ENCODE measurements at places on chromosomes 11 and 22.
A peak's percentile ranks its signal among the peaks of the same experiment; 100 is the strongest.

DNA sequence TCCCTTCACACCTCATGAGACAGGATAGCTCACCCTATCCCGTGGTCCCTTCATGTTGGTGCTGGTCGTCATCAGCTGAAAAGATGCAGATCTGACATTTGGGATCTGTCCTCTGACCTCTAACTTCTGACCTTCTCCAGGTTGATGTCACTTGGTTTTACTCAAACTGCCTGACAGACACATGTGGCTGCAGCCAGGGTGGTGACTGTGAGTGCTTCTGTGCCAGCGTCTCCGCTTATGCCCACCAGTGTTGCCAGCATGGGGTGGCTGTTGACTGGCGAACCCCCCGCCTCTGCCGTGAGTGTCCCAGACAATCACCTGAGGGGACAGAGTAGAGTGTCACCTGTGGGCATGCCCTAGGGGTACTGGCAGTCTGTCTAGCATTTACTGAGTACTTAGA lies 49.7 kb downstream of the OTOG start:
- no peak for DNase-seq

DNA sequence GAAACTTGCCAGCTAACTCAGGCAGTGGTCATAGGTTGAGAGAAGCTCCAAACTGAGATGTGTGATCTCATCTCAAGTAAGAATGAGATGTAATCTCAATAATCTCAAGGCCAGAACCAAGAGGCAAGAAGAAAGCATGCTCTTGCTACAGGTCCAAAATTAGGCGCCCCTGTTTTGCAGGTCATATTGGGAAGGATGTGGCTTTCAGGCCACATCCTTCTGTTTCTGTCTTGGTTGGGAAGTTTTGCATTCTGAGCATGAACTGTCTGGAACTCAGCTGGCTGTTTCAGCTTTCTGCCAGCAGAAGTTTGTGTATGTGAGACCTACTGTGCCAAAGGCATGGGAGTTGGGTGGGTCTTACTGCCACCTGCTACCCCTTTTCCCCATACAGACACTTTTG lies 67.5 kb upstream of the MS4A8 start:
- no peak for DNase-seq

DNA sequence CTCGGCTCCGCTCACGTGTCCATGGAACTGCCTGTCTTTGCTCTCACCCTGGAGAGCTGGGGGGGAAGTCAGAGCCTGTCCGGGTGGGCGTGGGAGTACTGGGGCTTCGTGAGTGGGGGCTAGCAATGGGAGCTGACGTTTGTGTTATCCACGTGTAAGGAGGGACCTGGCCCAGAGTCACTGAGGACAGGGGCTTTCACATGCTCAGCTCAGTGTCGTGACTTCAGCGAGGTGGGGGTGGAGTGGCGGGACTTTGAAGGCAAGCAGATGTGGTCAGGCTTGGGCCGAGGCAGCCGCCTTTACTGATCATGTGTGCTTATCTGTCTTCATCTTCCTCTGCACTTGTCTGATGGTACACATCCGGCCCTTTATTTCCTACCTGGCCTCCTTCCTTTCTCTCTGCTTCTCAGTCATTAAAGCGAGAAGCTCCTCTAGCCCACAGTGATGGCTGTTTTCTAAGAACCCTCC lies 113.1 kb upstream of the NNMT start:
- DNase-seq: no peak

- no peak for DNase-seq
Observed at GRCh38 chr11:71311928-71312510, 59.6 kb upstream of the SHANK2 start.

DNA sequence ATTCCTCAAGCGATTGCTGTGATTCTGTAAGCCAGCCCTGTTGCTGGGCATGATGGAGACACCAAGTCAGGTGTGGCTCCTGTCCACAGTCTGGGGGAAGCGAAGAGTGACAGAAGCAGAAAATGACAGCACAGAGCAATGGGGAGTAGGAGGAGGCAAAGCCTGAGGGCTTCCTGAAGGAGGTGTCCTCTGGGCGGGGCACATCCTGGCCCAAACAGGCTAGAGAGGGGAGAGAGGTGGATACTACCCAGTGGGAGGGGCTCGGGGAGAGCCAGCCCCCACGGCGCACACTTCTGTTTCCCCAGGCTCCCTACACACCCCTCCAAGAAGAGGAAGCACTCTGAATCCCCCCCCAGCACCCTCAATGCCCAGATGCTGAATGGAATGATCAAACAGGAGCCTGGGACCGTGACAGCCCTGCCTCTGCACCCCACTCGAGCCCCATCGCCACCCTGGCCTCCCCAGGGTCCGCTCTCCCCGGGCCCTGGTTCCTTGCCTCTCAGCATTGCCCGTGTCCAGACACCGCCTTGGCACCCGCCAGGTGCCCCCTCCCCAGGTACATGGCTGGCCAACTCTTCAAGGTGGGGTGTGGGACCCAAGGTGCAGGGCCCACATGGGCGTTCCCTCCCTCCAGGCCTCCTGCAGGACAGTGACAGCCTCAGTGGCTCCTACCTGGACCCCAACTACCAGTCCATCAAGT lies 18.9 kb downstream of the MYRF start:
- DNase-seq: no peak

DNA sequence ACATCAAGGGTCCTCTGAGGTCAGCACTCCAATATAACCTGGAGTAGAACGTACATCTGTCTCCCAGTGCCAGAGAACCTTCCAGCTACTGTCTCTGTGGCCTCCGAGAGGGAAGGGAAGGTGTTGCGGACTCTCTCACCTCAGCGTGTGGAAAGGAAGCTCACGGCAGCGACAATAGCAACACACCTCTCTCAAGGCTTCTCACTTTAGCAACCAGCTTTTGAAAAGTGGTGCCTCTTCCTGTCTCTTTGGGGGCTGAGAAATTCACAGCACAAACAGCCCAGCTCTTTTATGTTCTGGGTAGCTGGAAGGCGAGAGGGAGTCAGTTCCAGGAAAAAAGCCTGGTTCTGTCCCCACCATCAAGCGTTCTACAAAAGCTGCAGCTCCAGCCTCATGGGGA lies 156.9 kb upstream of the TBCEL start:
- no peak for DNase-seq

DNA sequence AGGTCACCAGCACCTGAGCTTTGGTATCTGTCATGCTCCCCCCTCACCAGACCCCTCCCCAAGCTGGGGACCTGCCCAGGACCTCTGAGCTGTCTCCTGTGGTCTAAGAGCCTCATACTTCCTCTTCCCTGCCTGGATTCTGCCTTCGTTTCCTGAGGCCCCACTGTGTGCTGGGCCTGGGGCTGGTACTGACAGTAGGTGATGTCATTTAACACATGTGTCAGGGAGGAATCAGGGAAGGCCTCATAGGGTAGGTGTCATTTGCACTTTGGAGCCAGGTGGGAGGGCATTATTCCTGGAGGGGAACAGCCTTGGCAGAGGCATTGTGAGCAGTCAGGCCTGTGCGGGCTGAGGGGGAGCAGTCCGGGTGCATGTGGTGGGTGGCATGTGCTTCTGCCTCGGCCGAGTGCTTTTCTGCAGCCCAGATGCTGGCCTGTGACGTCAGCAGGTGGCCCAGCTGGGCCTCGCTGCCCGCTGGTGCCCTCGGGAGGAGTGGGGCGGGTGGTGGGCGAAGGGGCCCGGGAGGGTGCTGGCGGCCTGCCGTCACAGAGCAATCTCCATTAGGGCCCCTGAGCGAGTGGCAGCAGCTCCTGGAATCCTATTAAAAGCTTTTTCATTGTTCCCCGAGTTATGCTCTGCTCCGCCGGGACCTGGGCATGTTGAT lies 9.1 kb downstream of the FLRT1 start:
- DNase-seq: no peak

DNA sequence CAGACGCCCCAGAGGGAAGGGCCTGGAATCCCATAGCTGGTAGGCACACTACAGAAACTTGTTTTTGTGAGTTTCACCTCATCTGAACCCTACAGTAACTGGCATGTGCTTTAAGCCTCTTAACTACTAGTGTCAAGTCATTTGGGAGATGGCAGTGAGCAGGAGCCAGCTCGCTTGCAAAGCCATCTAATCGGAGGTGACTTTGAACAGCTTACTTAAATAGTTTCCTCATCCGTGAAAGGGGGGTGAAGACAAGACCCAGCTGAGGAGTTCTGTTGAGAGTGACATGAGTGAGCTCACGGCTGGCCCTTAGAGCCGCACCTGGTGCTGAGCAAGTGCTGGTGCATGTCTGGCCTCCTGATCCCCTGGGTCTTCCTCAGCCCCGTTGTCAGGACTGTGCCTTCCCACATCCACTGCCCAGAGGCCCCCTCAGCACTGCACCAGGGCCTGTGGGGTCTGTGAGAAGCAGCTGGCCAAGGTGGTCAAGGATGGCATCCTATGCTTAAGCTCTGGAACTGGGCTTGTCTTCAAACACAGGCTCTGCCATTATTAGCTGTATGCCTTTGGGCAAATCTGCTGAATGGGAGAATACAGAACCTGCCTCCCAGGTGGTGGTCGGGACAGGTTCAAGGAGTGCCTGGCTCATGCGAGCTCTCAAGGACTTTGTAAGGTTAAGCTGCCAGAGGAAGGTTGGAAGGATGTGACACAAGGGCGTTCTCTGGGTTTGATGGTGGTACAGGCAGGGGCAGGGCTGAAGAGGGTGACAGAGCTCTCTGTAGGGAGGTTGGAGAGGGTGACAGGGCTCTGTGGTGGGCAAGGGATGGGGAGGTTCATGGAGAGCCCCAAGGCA lies 27.3 kb downstream of the INCENP start:
- DNase-seq: no peak

DNA sequence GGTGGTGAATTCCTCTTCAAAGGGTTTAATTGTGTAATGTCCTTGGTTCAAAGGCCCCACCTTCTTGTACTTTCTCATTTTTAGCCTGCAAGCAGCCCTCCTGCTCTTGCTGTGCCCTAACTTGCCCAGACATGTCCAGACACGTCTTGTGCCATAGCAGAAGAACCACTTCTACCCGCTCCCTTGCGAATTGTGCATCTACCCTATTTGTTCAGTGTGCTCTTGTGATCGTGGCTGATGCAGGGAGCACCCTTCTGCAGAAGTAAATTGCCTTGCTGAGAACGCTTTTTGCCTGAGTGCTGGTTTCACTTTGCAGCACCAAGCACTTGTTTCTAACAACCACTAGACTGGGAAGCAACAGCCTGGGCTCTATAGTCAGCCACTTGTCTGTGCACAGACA lies 249.4 kb downstream of the SBF2 start:
- no peak for DNase-seq

- DNase-seq: no peak
Observed at GRCh38 chr22:39490135-39490798, 11.8 kb upstream of the MIEF1 start.

DNA sequence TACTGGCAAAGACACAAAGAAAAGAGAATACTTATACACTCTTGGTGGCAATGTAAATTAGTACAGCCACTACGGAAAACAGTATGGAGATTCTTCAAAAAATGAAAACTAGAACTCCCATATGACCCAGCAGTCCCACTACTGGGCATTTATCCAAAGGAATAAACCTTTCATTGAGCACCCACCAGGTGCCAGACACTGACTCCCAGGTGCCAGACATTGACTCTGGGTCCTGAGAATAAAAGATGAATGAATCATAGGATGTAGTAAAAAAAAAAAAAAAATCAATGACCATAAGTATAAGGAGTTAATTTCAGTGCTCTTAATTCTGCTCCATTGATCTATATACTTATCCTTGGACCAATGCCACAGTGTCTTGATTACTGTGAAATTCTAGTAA lies 28.2 kb downstream of the HEPHL1 start:
- no peak for DNase-seq

DNA sequence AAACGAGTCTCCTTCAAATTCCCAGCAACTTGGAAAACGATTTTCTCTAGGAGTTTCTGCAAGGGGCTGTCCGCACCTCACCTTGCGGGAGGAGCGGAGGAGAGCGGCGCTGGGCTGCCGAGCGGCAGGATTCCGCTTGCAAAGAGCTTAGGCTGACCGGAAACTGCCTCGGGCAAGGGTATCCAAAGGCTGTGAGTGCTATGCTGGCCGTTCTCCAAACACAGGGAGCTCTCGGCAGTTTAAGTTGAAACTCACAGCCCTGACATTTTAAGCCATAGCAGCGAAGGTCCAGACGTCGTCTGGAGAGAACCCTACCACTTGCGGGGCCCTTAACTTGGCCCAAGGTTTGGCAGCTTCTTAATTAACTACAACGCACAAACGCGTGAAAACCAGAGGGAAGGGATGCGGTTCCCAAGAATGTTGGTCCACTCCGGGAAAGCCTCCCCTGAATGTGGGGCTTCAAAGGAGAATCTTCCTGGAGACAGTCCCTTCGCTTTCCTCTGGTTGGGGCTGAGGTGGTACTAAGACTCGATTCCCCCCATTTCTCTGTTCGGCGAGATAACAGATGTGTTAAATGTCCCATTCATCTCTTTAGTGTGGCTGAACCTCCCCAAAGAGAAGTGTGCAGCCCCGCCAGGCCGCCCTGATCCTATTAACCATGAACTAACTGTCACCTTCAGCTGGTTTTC lies 1.1 kb upstream of the DBX1 start:
- DNase-seq: no peak

- peak; percentile 27 for DNase-seq
Observed at GRCh38 chr11:18721561-18722292, 4.3 kb downstream of the IGSF22 start.

DNA sequence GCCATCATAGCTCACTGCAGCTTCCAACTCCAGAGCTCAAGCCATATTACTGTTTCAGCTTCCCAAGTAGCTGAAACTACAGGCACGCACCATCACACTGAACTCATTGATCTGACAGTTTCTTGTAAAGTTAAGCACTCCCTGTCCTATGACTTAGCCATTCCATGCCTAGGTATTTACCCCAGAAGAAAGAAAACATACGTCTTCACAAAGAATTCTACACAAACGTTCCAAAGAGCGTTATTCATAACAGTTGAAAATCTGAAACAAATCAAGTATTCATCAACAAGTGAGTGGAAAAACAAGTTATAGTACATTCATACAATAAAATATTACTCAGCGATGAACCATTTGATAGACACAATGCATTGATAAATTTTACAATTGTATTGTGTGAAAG lies 7.8 kb upstream of the NLRP10 start:
- no peak for DNase-seq

DNA sequence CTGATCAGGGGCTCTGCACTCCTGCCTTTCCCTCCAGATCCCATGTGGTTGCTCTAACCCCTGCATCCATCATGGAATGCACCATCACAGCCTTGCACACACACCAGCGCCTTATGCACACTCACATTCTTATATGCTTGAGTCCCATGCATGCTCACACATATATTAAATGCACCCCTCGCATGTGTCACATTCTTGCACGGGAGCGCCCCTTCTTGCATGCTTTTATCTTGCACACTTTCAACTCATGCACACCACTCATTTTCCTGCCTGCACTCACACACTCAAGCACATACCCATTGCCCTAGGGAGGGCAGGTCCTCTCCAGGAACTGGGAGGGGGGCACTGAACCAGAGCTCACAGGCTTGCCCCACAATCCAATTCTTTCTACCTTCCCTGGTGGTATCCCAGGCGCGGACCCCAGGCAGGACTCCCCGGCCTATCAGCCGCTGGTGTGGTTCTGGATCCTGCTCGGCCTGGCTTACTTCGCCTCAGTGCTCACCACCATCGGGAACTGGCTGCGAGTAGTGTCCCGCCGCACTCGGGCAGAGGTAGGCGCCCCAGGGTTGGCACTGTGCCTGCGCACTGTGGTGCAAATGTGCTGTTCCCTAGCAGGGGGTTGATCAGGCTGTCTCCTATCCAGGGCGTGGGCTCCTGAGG lies 2.3 kb upstream of the CATSPERZ start:
- no peak for DNase-seq
